ENCODE measurements at places on chromosomes 12 and 14.

- DNase-seq = peak; percentile 72
These were observed 29.2 kb downstream of the CHD8 start for GRCh38 chr14:21426692-21427091.

DNA sequence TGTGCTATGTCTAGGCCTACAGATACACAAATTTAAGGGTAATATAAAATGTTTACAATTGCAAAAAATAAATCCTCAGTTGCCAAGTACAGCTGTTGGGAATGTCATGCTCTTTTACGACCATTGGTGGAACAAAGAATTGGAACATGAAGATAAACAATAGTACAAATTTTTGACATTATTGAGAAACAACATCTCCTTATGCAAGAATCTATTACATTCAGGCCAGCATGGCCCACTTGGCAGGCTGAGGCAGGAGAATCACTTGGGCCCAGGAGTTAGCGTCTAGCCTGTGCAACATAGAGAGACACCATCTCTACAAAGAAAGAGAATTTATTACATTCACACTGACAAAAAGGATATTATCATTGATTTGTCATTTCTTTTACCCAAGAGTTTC lies 135.9 kb upstream of the NTF3 start:
- DNase-seq = no peak

- DNase-seq = no peak
These were observed 767 bp upstream of the CCNT1 start for GRCh38 chr12:48717252-48717695.

- DNase-seq = peak; percentile 78
These were observed 54.4 kb upstream of the KCNA1 start for GRCh38 chr12:4855121-4855924.

DNA sequence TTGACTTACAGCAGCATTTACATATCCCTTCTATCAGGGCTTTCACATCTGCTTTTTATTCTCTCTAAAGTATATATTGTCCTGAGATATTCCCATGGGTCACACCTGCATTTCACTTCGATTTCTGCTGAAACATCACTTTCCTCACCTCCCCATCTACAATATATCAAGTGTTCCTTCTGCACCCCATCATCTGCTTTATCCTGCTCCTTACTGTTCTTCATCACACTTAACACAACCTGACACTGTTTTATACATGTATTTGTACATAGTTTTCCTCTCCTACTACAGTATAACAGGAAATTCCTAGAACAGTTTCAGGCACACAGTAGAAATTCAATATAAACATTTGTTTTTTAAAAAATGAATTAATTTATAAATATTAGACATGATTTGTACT lies 203.1 kb downstream of the EGLN3 start:
- no peak for DNase-seq

GRCh38 chr14:19947413-19948090 lies 16.8 kb downstream of the OR4K1 start:
- DNase-seq = no peak

DNA sequence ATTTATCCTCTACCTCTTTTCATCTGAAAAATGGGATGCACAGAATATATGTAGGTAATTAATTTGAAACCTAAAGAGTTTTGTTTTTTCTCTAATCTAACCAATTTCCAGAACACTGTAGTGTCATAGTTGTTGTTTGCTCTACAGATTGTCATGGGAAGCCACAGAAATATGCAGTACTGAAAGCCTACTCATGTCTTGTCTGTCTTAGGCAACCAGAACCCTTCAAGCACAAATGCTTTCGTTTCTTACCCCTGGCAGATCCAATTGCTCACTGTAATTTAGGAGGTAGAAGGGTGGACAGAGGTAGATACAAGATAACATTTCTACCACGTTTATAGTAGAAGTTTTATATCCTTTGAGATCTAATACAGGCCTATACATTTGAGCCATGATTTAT lies 330.2 kb upstream of the NOVA1 start:
- DNase-seq = no peak

- no peak for DNase-seq
These were observed 71.3 kb downstream of the CLMN start for GRCh38 chr14:95248432-95248831.

GRCh38 chr14:37819155-37820015 lies 224.0 kb downstream of the TTC6 start:
- no peak for DNase-seq

- no peak for DNase-seq
These were observed 6.2 kb downstream of the LRCOL1 start for GRCh38 chr12:132604151-132604618.

- DNase-seq = no peak
These were observed 164.8 kb downstream of the SLC41A2 start for GRCh38 chr12:104793285-104793684.

- DNase-seq = no peak
These were observed 3.3 kb downstream of the COL2A1 start for GRCh38 chr12:48000878-48001504.

DNA sequence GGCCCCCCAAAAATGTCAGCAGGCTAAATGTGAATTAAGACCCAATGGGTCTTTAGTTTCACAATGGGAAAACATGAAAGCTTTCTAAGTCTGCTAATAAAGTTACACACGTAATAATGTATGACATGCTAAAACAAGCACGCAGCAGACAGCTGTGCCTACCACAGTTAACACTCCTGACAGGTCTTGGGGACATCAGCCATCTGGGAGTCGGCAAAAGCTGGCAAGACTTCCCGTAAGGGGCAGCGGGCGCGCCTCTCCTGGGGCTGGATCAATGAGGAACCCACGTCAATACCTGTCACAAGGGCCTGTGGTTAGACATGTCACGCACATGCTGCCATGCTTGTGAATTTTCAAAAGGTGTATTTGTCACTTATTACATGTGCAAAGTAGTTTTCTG lies 45.0 kb downstream of the ACTN1 start:
- DNase-seq = no peak

DNA sequence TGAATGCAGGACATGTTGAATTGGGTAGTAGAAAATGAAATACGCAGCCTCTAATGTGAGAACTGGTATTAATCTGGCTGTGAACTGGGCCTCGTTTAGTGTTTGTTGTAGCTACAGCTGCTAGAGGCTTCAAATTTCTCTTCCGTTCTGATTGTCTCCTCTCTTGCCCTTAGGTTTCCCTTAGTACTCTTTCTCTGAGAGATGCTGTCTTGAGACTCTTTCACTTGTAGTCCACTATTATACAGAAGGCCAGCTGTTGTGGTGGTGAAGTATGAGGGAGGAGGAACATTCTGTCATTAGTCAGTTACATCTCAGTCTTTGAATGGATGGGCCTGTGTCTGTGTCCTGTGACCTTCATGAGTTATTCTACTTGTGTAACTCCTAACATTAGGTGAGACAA lies 322.0 kb downstream of the TMTC2 start:
- no peak for DNase-seq

GRCh38 chr12:76878099-76878898 lies 520 bp downstream of the CSRP2 start:
- DNase-seq = no peak

- DNase-seq = no peak
These were observed 67.6 kb downstream of the NOC4L start for GRCh38 chr12:132211816-132212215.

GRCh38 chr14:75238756-75239455 lies 39.7 kb upstream of the FOS start:
- DNase-seq = no peak

GRCh38 chr12:100656141-100656540 lies 82.7 kb downstream of the GAS2L3 start:
- DNase-seq = no peak

DNA sequence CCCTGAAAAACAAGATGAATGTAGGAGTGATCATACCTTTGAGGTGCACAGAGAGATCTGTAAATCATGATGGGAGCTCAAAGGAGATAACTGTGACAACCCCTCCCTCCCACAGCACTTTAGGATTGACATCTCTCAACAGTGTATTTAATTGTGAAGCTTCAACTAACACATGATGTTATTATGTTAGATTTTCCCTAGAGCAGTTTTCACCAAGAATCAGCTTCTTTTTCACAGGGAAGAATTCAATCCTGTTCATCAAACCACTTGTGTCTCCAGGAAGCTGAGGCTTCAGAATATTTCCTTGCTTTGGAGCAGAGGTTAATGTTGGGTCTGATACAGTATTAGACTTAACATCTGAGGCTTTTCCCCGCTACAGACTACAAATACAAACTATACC lies 11.8 kb downstream of the RPS6KA5 start:
- no peak for DNase-seq

DNA sequence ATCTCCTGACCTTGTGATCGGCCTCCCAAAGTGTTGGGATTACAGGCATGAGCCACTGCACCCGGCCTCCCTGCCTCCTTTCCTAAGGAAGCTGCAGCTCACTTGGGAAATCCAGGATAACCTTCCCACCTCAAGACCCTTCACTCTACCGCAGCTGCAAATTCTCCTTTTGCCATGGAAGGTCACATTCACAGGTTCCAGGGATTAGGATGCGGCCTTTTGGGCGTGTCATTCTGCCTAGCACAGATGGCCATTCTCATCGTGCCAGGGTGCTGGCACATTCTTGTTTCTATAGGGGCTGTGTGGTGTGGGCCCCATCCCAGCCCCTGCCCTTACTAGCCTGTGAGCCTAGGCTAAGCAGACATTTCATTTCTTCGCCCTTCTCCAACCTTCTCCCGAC lies 219.9 kb downstream of the CHST11 start:
- DNase-seq = no peak

DNA sequence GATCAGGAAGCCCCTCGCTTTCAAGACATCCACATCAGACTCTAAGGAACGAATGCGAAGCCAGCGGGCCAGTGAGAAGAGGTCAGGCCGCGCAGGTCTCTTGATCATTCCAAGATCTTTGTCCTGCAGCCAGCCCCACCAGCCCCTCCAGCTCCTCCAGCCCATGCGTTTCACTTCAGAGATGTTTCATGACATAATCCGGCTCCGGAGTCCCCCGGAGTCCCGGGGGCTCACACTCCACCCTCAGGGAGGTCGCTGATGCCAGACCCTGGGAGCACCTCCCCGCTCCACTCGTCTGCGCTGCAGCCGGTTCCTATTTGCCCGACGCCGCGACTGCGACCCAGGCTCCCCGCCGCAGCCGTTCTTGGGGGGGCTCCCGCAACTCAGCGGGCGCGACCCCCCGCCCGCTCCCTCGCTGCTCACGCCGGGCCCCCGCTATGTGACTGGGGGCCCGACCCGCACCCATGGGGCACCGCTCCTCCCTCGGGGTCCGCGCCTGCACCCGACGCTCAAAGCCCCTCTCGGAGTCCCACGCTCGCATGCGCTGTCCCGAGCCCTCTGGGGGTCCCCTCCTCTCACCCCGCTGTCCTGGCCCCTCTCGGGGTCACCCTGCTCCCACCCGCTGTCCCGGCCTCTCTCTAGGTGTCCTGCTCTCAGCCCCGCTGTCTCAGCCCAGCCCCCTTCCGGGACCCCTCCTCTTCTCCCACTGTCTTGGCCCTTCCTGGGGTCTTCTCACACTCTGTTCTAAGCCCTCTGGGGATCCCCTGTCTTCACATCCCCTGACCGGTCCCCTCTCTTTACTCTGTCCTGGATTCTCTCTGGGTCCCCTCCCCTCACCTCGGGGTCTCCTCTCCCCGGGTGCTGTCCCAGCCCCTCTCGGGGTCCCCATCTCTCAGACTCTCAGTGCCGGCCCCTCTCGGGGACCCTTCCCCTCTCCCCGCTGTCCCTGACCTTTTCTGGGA lies 1.1 kb downstream of the TAOK3 start:
- DNase-seq = peak; percentile 23

DNA sequence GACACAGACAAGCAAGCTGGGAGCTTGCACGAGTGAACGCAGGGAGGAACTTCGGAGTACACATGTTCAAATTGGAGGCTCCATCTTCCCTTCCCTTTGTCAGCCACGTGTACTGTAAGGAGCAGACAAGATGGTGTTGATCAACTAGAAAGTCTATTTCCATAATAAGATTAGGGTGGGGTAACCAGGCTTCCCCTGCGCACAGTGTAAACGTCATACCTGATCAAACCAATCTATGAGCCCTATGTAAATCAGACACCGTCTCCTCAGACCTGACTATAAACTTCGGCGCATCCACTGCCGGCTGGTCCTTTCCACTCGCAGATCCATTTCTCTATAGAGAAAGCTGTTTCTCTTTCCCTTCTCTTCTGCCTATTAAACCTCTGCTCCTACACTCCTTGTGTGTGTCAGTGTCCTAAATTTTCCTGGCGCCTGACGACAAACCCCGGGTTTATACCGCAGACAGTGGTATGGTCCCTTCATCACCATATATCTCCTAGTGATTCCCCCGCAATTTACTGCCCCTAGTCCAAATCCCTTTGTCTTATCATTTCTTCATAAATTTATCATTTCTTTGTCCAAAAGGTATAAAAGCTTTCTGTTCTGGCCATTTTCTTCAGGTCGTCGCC lies 7.5 kb upstream of the ETFBKMT start:
- no peak for DNase-seq

DNA sequence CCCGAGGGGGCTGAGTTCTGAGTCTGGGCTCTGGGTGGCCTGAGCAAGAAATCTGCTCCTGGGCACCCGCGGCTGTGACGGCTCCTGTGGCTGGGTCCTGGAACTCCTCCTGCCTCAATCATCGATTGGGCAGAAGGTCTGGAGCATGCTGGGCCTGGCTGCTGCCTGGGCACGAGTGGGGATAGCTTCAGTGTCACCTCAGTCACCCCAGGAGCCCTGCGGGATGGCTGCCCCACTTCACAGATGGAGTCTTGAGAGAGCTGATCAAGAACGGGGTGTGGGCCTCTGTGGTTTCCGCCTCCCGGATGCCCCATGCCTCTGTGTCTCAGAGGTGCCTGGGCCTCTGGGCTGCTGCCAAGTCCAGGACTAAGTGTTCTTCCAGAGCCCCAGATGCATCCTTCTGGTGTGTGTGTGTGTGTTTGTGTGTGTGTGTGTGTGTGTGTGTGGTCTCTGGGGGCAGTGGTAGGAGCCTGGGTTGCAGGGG lies 185.6 kb upstream of the C14orf180 start:
- DNase-seq = no peak

- DNase-seq = no peak
These were observed 10.1 kb upstream of the NR2C1 start for GRCh38 chr12:95083471-95083870.

- DNase-seq = peak; percentile 25
These were observed 9.2 kb upstream of the PLEKHD1 start for GRCh38 chr14:69475194-69475818.

DNA sequence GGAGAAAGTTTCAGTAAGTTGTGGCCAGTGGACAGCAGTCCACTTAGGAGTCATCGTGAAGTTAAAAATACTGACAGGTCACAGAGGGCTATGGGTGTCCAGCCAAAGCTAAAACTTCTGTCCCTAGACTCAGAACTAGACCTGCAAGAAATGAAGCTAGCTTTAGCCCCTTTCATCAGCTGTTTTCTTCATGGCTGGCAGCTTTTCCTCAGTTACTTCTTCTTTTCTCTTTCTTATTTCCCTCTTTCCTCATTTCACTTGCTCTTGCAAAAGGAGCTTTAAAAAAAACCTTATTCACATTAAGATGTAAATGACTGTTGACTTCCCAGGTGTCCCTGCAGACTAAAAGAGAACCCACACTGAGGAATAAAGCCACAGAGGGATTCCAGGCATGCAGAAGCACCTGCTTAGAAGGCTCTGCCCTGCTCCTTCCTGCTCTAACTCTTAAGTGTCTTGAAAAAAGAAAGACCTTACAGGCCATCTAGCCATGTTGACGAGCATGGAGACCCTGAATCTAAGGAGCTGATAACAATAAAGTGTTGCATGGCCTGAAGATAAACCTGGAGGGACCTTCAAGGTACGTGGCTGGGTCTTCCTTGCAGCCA lies 69.7 kb upstream of the CCND2 start:
- DNase-seq = peak; percentile 79

GRCh38 chr12:65497660-65498059 lies 219.2 kb downstream of the MSRB3 start:
- DNase-seq = no peak

All from inflammatory macrophage (primary cell).